ENCODE measurements at places on chromosomes 16 and 17. TPM values are rescaled to one million over a fixed set of nuclear protein-coding genes. Genes with fewer than 3 reads are reported as not detected.
A peak's percentile ranks its signal among the peaks of the same experiment; 100 is the strongest.

TEX14 gene
- polyA plus RNA-seq, result not detected

PIRT gene
- not detected for polyA plus RNA-seq

PYY gene
- not detected for polyA plus RNA-seq

PLEKHH3 gene
- polyA plus RNA-seq, result 0.32 TPM

PCTP gene
- 2.3 TPM for polyA plus RNA-seq

GRCh38 chr17:51150932-51151331, 2.4 kb upstream of the NME1 start:
- DNase-seq, result no peak
- H3K4me1 ChIP-seq, result peaks cover 21% of the 10 kb centered on the region
- H3K27ac ChIP-seq, result no peak overlapping the region
- H3K27me3 ChIP-seq, result no peaks in the 10 kb centered on the region

DNA sequence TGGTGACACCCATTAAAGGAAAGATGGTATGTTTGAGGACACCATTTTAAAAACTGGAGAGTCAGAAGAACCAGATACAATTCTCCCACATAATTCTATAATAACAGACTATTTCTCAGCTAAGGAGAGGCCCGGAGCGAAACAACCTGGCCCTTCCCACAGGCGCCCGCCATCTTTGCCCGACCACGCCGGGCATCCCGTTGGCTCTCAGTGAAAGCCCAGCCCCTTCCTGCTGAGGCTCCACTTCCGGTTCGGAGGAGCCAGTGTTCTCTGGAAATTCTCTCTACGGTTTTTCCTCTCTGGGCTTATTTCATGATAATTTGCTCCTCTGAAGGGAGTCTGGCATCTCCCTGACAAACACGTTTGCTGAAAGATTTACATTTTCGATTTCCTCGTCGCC, 175.7 kb downstream of the AXIN2 start:
- no peaks in the 10 kb centered on the region for H3K4me1 ChIP-seq
- H3K27ac ChIP-seq, result no peak overlapping the region
- no peak overlapping the region for H3K4me3 ChIP-seq
- no peaks in the 10 kb centered on the region for H3K27me3 ChIP-seq

GRCh38 chr16:64440421-64440831, 681.4 kb downstream of the CDH11 start:
- H3K36me3 ChIP-seq, result no peaks in the 10 kb centered on the region
- DNase-seq, result no peak
- H3K27me3 ChIP-seq, result no peaks in the 10 kb centered on the region
- H3K4me1 ChIP-seq, result no peaks in the 10 kb centered on the region
- H3K4me3 ChIP-seq, result no peak overlapping the region

GRCh38 chr16:81518439-81518757, 73.8 kb downstream of the CMIP start:
- no peak overlapping the region for H3K4me3 ChIP-seq
- DNase-seq, result no peak
- no peak overlapping the region for H3K27ac ChIP-seq
- no peaks in the 10 kb centered on the region for H3K27me3 ChIP-seq
- H3K36me3 ChIP-seq, result no peaks in the 10 kb centered on the region

DNA sequence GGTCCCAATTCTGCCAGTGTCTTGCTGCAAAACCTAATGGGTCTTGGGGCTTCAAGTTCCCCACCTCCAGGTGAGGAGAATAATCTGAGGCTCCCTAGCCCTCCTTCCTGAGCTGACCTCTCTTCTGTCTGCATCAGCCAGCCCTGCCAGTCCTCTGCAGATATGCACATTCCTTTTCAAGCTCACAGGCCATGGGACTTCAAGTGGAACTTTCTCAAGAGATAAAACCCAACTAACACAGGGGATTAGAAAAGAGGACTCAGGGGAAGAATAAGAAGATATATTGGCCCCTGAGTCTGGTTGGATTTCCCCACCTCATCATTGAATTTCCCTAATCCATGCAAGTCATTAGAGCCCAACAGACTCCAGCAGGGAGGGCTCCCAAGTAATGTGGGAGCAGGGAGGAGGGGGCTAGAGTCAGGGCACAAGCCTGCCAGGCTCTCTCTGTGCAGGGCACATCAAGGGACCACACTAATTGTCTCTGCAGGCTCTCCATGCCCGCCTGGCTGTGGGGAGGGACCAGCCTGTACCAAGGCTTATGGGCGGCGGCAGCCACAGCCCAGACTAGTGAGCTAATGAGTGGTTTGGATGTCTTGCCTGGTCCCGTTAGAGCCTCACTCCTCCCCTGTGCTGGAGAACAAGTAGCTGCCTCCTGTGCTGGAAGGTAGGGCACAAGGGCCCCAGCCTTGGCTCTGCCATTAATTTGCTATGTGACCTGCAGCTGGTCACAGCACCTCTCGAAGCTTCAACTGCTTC, 1.2 kb downstream of the KRT14 start:
- H3K36me3 ChIP-seq, result no peaks in the 10 kb centered on the region
- no peak overlapping the region for H3K27ac ChIP-seq
- no peaks in the 10 kb centered on the region for H3K4me1 ChIP-seq
- no peak overlapping the region for H3K4me3 ChIP-seq

DNA sequence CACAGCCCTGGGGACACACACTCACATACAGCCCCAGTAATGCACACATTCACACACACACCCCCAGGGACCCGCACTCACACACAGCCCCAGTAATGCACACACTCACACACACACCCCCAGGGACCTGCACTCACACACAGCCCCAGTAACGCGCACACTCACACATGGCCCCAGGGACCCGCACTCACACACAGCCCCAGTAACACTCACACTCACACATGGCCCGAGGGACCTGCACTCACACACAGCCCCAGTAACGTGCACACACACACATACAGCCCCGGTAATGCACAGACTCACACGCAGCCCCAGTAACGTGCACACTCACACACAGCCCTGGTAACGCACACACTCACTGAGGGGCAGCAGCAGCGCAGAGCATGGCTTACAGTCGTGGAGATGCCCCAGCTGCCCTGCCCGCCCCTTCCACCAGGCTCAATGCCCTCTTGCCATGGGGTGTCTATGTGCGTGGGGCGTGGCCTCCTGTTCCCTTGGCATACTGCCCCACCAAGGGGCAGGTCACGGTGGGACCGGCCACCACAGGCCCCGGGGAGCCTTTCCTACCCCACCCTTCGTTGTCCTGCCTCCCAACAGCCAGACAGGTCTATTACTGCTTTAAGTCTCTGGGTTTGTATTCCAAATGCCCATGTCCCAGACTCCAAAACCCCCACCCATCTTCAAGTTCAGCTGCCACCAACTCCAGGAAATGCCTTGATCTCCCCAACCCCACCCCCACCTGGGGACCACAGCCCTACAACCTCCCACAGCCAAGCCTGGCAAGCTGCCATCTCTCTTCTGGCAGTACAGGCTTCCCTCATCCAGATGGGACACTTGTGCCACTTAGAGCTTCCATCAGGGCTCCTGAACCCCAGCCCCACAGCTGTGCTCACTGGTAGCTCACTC, 2.7 kb downstream of the CCDC102A start:
- no peak for DNase-seq
- H3K27ac ChIP-seq, result peak overlapping the region; percentile 89
- H3K4me3 ChIP-seq, result no peak overlapping the region
- peaks cover 86% of the 10 kb centered on the region for H3K4me1 ChIP-seq

GRCh38 chr16:2090777-2091546, 43.2 kb downstream of the TSC2 start:
- no peaks in the 10 kb centered on the region for H3K4me1 ChIP-seq
- peak; percentile 41 for DNase-seq
- H3K27ac ChIP-seq, result no peak overlapping the region

GRCh38 chr17:266219-266618, 84.8 kb upstream of the DOC2B start:
- H3K4me3 ChIP-seq, result no peak overlapping the region
- no peak for DNase-seq
- H3K36me3 ChIP-seq, result no peaks in the 10 kb centered on the region
- H3K27ac ChIP-seq, result no peak overlapping the region
- H3K27me3 ChIP-seq, result no peaks in the 10 kb centered on the region

- no peak for DNase-seq
- H3K36me3 ChIP-seq, result no peaks in the 10 kb centered on the region
- H3K4me1 ChIP-seq, result no peaks in the 10 kb centered on the region
- no peak overlapping the region for H3K4me3 ChIP-seq
- no peak overlapping the region for H3K27ac ChIP-seq
Measured at GRCh38 chr16:10541366-10541765, 39.0 kb downstream of the EMP2 start.

- no peak overlapping the region for H3K4me3 ChIP-seq
- no peak overlapping the region for H3K27ac ChIP-seq
- no peaks in the 10 kb centered on the region for H3K36me3 ChIP-seq
- no peaks in the 10 kb centered on the region for H3K4me1 ChIP-seq
- DNase-seq, result no peak
Measured at GRCh38 chr17:10352893-10353292, 19.9 kb downstream of the MYH13 start.

All from CD4-positive, alpha-beta memory T cell (primary cell).